Suprapubic skin (tissue), 4 donors: ENCODE measurements at places on chromosomes 3 and 15.

- H3K27me3 ChIP-seq = no peaks in the 10 kb centered on the region
- H3K4me1 ChIP-seq = peaks cover 17% of the 10 kb centered on the region
- H3K4me3 ChIP-seq = no peak overlapping the region
- H3K27ac ChIP-seq = no peak overlapping the region
Observed at GRCh38 chr3:30598668-30599545, 7.5 kb upstream of the TGFBR2 start.

- H3K4me3 ChIP-seq = no peak overlapping the region
- H3K4me1 ChIP-seq = no peaks in the 10 kb centered on the region
- no peaks in the 10 kb centered on the region for H3K27me3 ChIP-seq
Observed at GRCh38 chr15:39443659-39444219, 137.1 kb upstream of the THBS1 start.

- no peak overlapping the region for H3K27ac ChIP-seq
- no peaks in the 10 kb centered on the region for H3K4me1 ChIP-seq
- H3K27me3 ChIP-seq = no peaks in the 10 kb centered on the region
- no peaks in the 10 kb centered on the region for H3K36me3 ChIP-seq
- H3K4me3 ChIP-seq = no peak overlapping the region
- no peak for DNase-seq
Observed at GRCh38 chr15:94522125-94522524, 290.8 kb downstream of the MCTP2 start.

DNA sequence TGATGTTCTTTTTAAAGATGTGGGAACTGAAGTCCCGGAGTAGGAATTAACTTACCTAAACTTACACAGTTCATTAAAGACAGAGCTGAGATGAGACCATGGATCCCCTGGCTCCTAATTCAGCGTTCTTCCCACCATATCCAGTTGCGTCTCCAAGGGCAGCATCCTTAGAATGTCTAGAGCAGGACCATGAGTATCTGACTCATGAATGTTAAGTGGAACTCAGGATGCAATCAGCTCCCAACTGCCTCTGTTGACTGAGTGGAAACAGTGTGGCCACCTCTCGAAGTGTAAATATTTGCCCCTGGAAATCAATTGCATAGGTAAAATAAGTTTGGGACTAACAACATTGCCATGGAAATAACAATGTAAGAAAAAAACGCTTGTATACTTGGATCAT lies 2.5 kb downstream of the SNTN start:
- no peak overlapping the region for H3K27ac ChIP-seq
- no peaks in the 10 kb centered on the region for H3K36me3 ChIP-seq
- H3K4me3 ChIP-seq = no peak overlapping the region
- H3K27me3 ChIP-seq = no peaks in the 10 kb centered on the region

GRCh38 chr15:39594446-39595337 lies 13.8 kb downstream of the THBS1 start:
- no peaks in the 10 kb centered on the region for H3K27me3 ChIP-seq
- H3K4me3 ChIP-seq = no peak overlapping the region
- H3K27ac ChIP-seq = no peak overlapping the region
- peaks cover 60% of the 10 kb centered on the region for H3K36me3 ChIP-seq

DNA sequence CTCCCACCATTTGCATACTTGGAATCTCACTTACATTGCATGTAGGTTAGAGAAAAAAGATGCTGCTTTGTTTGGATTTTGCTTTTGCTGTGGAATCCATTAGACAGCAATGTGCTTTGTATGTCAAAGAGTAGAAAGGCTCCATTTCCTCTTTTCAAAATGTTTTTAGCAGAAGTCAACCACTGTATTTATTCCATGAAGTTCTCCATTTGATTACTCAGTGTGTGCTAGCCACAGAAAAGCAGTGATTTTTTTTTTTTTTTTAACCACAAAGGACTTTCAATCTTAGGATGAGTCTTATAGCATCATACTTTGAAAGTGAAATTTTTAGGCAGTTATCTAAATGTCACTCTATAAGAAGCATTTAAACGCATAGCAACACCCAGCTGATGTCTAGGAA lies 285.0 kb upstream of the ADAMTS9 start:
- DNase-seq = no peak
- no peaks in the 10 kb centered on the region for H3K27me3 ChIP-seq
- H3K36me3 ChIP-seq = no peaks in the 10 kb centered on the region
- peaks cover 2% of the 10 kb centered on the region for H3K4me1 ChIP-seq
- no peak overlapping the region for H3K4me3 ChIP-seq

DNA sequence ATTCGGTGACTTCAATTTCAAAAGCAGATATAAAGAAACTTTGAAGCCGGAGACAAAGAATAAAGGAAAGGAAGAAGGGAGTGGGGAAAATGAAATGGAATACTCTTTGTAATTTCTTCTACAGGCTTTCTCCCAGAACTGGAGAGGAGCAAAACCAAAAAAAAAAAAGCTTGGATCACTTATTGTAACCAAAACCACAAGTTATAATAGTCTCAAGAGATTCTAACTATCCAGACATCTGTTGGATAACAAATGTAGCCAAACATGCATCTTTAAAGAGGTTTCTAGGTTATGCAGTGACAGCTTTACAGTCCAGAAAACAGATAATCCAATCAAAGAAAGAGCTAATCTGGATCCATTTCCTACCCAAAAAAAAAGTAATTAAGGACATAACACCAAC lies 36.2 kb downstream of the VGLL3 start:
- no peaks in the 10 kb centered on the region for H3K27me3 ChIP-seq
- no peak overlapping the region for H3K27ac ChIP-seq
- H3K4me3 ChIP-seq = no peak overlapping the region

DNA sequence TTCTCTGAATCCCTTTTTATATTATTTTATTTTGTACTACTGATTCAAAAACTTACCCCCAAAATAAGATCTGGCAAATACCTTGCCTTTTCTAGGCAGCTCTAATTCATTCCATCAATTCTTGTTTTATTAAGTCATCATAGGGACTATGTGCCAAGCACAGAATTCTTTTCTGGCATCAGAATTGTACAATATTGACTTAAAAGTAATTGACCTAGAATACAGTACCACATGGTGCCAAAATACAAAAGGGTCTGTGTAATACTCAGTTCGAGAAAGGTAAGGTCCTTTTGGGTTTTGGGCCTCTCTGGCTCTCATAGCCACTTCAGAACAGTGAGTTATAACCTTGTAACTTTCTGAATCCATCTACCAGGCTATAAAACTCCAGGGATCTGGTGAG lies 46.2 kb downstream of the KBTBD8 start:
- no peak overlapping the region for H3K27ac ChIP-seq
- no peaks in the 10 kb centered on the region for H3K4me1 ChIP-seq
- no peaks in the 10 kb centered on the region for H3K36me3 ChIP-seq
- H3K4me3 ChIP-seq = no peak overlapping the region

- H3K36me3 ChIP-seq = no peaks in the 10 kb centered on the region
- DNase-seq = no peak
- no peaks in the 10 kb centered on the region for H3K4me1 ChIP-seq
- no peaks in the 10 kb centered on the region for H3K27me3 ChIP-seq
- no peak overlapping the region for H3K4me3 ChIP-seq
Observed at GRCh38 chr3:116166121-116166520, 279.2 kb downstream of the LSAMP start.

DNA sequence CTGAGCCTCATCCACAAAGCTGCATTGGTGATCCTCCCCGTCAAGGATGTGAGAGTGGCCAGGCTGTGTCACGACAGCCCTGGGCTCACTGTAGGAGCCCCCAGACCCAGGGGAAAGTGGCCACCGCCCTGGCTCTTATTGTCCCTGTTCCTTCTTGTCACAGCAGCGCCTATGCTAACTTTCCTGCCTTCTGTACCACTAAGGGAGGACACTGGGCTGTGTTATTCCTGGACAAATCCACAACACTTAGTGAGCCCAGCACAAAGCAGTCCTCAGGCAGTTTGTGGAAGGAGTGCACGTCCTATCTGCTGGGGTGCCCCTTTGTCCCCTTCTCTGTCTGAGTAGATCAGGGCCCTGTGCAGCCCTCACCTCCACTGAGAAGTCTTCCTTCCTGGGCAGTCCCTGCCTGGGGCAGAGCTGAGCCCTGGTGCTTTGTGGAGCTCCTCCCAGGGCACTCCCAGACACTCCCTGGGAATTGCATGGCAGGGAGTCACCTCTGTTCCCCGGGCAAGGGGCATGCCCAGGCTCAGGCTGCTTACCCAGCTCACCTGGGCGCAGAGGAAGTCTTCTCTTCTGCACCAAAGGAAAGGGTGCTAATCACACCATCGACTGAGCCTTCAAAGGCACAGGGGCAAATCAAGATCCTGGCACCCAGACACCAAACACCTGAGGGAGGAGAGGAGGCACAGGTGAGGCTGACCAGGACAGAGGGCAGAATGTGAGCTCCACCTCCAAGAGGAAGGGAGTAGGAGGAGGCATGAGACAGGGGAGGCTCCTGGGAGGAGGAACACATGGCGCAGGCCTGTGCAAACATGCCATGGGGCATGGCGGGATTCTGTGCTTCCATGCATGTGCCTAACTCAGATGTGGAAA lies 138.7 kb downstream of the KLF13 start:
- H3K27me3 ChIP-seq = no peaks in the 10 kb centered on the region
- peaks cover 43% of the 10 kb centered on the region for H3K4me1 ChIP-seq
- H3K4me3 ChIP-seq = no peak overlapping the region
- no peaks in the 10 kb centered on the region for H3K36me3 ChIP-seq

GRCh38 chr3:23439080-23439479 lies 236.0 kb downstream of the UBE2E2 start:
- DNase-seq = no peak
- H3K27ac ChIP-seq = no peak overlapping the region
- no peaks in the 10 kb centered on the region for H3K4me1 ChIP-seq
- no peak overlapping the region for H3K4me3 ChIP-seq

- no peaks in the 10 kb centered on the region for H3K27me3 ChIP-seq
- DNase-seq = no peak
- peaks cover 5% of the 10 kb centered on the region for H3K4me1 ChIP-seq
- H3K4me3 ChIP-seq = no peak overlapping the region
- peaks cover 88% of the 10 kb centered on the region for H3K36me3 ChIP-seq
Observed at GRCh38 chr3:12590096-12590495, 33.2 kb downstream of the MKRN2 start.

- DNase-seq = no peak
- no peaks in the 10 kb centered on the region for H3K27me3 ChIP-seq
- no peak overlapping the region for H3K4me3 ChIP-seq
- no peaks in the 10 kb centered on the region for H3K36me3 ChIP-seq
- H3K27ac ChIP-seq = no peak overlapping the region
- no peaks in the 10 kb centered on the region for H3K4me1 ChIP-seq
Observed at GRCh38 chr15:80554560-80554959, 140.6 kb upstream of the ABHD17C start.

DNA sequence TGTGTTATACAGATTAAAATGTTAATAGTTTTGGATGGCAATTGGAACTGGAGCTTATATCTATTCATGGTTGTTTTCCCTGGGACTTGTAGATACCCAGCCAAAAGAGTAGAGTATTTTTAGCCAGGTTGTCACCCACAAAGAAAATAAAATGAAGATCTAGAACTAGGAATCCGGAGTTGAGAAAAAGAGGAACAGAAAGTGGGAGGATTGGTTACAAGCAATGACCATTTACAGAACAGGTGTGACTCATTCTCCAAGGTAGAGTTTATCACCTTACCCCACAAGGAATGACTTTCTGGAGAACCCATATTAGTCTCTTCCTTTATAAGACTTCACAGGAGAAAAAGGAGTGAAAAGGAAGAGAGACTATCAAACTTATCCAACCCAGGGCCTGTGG lies 99.8 kb downstream of the TMEM108 start:
- no peak overlapping the region for H3K4me3 ChIP-seq
- no peak for DNase-seq
- H3K27ac ChIP-seq = no peak overlapping the region
- no peaks in the 10 kb centered on the region for H3K27me3 ChIP-seq
- H3K36me3 ChIP-seq = no peaks in the 10 kb centered on the region
- H3K4me1 ChIP-seq = no peaks in the 10 kb centered on the region

DNA sequence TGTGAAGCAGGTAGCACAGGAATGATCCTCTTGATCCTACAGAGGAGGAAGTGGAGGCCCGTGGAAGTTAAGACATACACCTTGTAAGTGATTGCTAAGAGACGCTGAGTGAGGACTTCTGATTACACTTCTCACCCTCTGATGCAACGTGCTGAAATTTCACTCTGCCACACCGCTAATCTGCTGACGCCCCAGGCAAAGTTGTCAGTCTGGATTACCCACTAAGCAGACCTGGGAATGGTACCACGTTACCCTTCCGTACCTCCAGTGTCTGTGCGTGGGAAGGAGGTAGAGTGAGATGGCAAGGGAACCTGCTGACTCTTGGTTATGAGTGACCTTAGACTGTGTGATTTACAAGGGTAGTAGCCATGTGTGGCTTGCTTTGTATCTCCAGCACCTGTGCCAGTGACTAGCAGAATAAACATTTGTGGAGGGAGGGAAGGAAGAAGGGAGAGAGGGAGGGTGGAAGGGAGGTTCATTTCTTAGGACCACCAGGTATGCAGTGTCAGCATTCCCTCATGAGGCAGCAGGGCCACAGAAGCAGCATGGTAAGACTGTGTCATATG lies 115.0 kb downstream of the ALDH1A2 start:
- no peak overlapping the region for H3K27ac ChIP-seq
- DNase-seq = no peak
- no peaks in the 10 kb centered on the region for H3K36me3 ChIP-seq
- no peaks in the 10 kb centered on the region for H3K4me1 ChIP-seq
- H3K4me3 ChIP-seq = no peak overlapping the region
- H3K27me3 ChIP-seq = no peaks in the 10 kb centered on the region

DNA sequence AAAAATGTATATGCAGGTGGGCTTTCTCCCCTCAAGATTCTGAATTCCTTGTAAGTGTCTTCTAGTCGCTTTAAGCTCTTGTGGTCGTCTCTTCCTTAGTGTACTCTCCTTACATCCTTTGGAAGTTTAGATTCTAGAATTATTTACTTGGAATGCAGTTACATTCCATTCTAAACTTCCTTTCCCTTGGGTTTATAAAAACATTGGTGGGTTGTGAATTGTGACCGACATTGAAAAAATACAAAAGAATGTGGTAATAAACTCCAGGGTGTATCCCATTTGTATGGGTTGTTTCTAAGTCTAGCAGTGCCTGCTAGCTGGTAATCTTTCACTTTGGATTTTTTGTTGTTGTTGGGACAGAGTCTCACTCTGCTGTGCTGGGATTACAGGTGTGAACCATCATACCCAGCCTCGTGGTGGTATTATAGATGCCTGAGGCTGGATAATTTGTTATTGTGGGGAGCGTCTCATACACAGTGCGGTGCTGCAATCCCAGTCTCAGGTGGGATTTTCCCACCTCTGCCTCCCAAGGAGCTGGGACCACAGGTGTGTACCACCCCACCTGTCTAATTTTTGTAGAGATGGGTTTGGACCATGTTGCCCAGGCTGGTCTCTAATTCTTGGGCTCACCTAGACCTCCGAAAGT lies 9.1 kb downstream of the CHD2 start:
- H3K4me3 ChIP-seq = peak overlapping the region; percentile 30
- peaks cover 5% of the 10 kb centered on the region for H3K36me3 ChIP-seq
- no peak for DNase-seq
- H3K27ac ChIP-seq = peak overlapping the region; percentile 97
- no peaks in the 10 kb centered on the region for H3K27me3 ChIP-seq

- H3K27ac ChIP-seq = no peak overlapping the region
- no peaks in the 10 kb centered on the region for H3K36me3 ChIP-seq
- H3K27me3 ChIP-seq = no peaks in the 10 kb centered on the region
- no peak for DNase-seq
- H3K4me3 ChIP-seq = no peak overlapping the region
Observed at GRCh38 chr15:32834156-32834555, 116.4 kb downstream of the GREM1 start.
